ENCODE measurements at places on chromosomes 3 and 15.

- no peak for DNase-seq
Measured at GRCh38 chr3:42655331-42655888, 1.9 kb downstream of the ZBTB47 start.

DNA sequence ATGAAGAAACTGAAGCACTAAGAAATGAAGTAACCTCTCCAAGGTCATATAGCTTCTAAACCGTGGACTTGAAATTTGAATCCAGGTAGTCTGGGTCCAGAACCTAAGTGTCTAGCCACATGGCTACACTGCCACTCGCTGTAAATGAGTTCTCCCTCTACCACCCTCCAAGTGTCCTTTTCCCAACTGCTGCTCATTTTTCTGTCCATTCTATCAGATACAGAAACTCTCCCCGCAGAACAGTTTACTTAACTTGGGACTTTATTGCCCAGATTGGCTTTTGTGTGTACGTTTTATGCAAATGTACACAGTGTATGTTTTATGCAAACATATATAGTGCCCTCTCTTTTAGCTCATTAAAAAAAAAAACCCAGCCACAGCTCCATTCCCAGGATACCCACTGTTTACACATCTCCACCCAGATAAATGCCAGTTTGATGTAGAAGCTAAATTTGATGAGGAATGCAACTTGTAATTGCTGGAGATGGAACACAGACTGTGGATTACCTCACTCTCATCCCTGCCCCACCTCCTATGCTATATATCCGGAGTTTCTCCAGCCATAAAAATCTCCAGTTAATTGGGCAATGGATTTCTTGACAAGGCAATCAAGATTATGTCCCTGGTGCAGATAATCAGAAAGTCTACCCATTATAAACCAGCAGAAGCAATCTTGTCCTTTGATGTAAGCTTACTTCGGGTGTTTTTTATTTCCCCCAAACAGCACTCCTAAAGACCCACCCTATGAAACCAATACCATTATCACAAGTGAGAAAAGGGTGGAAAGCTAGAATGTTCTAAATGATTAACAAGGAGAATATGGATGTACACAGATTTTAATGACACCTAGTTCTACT, 42.0 kb downstream of the THBS1 start:
- DNase-seq = no peak

- DNase-seq = no peak
Measured at GRCh38 chr3:930866-931265, 162.0 kb upstream of the CNTN6 start.

GRCh38 chr15:101479342-101479845, 10.1 kb downstream of the PCSK6 start:
- no peak for DNase-seq

- DNase-seq = no peak
Measured at GRCh38 chr15:36571301-36571700, 8.1 kb upstream of the CDIN1 start.

DNA sequence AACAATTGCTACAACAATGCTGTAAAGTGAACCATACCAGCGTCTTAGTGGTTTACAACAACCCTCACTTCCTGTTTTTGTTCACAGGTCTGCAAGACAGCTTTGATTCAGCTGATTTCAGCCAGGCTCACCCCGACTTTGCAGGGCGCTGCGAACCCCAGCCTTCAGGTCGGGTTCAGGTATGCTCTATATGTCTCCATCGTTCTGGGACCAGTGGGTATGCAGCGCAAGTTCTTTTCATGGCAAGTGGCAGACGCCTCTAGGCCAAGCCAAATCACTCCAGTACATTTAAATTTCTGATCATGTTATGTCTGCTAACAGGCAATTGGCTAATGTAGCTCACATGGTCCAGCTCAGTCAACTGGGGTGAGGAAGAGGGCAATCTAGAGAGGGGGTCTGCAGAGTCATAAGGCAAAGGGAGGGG, 52.4 kb upstream of the RGMA start:
- DNase-seq = no peak

GRCh38 chr3:17489139-17489538, 253.3 kb downstream of the TBC1D5 start:
- DNase-seq = no peak

- no peak for DNase-seq
Measured at GRCh38 chr3:14181253-14181652, 2.6 kb downstream of the LSM3 start.

Measured in AG09319 (cell line).